ENCODE measurements at places on chromosomes 11 and 22.
A peak's percentile ranks its signal among the peaks of the same experiment; 100 is the strongest.

DNA sequence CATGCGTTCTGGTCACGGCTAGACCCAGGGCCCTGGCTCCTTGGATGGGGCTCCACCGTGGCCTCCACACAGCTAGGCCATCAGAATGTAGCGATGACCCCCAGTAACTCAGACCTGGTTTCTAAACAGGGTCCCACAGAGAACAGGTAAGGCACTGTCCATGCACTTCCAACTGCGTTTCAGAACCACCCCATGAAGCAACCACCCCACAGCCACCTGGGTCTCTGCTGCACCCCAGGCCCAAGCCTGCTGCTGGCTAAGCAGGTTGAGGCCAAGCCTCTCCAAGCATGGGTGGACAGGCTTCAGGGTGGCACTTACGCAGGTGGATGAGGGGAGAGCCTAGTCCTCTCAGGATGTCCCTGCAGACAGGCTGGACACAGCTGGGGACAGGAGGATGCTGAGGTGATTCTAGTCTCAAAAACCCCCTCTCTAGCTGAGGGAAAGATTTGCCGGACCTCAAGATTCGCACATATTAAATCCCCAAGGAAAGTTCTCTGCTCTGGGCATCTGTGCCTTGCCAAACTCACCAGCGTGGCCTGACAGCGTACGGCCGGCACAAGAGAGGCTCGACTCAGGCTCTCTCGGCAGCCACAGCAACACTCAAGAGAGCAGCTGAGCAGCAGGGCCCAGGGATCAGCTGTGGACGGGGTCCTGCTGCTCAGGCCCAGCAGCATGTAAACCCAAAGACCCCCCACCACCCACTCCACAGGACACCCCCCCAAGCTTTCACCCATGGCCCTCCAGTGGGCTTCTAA is 141.6 kb downstream of the CRYBB2 start:
- DNase-seq = no peak

DNA sequence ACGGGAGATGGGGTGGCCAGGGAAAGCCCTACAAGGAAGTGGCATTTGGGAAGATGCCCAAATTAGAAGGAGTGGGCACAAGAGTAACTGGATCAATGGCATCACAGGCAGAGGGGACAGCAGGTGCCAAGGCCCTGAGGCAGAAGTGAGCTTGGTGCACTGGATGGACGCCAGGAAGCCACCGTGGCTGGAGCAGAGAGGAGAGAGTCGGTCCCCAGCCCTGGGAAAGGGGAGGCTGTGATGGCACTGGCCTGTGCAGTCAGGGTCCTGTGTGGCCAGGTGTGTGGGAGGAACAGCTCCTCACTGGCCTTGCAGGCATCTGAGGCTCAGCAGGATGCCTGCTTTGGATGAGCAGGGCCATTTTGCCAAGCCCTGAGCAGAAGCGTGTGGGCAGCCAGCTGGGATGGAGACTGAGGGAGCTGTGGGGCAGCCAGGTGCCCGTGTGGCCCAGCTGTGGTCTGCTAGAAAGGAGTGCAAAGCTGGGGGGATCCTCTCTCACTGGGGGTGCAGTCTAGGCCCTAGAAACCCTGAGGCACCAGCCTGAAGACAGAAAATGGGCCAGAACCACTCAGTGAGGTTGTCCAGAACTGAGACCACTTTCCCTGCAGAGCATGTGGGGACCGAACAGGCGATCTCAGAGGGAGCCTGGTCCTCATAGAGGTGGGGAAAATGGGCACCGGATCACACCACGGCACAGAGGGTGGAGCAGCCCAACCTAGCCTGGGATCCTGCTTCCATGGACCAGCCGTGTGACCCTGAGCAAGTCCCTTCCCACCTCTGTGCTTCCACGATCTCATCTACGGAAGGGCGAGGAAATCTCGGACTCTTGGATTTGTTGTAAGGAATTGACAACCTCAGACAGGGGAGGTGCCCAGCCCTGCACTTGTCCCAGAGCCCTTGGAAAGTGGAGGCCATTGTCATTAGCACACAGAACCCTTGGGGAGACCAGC is 78.6 kb upstream of the RTL6 start:
- no peak for DNase-seq

DNA sequence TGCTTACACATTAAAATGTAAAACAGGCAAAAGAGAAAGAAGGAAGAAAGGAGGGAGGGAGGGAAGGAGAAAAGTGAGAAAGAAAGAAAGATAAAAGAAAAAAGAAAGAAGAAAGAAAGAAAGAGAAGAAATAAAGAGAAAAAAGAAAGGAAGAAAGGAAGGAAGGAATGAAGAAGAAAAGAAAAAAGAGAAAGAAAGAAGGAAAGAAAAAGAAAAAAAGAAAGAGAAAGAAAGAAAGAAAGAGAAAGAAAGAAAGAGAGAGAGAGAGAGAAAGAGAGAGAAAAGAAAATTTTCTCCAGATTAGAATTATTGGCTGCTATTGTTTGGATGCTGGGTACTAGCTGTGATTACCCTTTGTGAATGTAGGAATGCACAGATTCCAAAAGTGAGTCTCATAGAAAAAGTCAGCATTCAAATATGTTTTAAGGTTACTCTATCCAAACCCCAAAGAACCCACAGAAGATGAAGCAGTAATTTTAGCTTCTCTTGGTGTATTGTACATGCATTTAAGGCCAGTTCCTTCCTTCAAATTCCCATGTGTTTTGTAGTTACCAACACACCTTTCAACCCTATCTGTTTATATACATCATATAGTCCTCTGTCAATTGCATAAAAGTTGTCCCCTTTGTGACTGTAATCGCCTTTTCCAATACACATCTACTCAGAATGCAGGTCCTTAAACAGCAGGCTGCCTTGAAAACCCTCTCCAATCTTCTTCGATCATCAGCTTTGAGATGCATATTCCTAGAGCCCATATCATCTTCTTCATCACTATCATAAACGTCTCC is 789 bp upstream of the FAM111A start:
- DNase-seq = no peak

DNA sequence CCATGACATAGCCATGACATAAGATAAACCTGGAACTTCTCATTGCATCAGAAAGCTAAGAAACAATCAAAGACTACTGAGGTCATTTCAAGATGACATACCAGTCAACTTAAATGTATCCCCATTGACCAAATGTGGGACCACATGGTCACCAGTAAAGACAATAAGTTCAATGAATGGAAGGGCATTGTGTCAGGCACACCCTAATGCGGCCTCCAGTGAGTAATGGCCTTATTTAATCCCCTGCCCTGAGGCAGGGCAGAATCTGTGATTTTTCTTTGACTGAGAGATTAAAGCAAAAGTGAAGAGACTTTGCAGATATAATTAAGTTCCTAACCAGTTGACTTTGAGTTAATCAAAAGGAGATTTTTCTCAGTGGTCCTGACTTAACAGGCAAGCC is 17.3 kb upstream of the SYT8 start:
- DNase-seq = peak; percentile 55

GRCh38 chr11:1778141-1778911 is 14.6 kb upstream of the CTSD start:
- no peak for DNase-seq

DNA sequence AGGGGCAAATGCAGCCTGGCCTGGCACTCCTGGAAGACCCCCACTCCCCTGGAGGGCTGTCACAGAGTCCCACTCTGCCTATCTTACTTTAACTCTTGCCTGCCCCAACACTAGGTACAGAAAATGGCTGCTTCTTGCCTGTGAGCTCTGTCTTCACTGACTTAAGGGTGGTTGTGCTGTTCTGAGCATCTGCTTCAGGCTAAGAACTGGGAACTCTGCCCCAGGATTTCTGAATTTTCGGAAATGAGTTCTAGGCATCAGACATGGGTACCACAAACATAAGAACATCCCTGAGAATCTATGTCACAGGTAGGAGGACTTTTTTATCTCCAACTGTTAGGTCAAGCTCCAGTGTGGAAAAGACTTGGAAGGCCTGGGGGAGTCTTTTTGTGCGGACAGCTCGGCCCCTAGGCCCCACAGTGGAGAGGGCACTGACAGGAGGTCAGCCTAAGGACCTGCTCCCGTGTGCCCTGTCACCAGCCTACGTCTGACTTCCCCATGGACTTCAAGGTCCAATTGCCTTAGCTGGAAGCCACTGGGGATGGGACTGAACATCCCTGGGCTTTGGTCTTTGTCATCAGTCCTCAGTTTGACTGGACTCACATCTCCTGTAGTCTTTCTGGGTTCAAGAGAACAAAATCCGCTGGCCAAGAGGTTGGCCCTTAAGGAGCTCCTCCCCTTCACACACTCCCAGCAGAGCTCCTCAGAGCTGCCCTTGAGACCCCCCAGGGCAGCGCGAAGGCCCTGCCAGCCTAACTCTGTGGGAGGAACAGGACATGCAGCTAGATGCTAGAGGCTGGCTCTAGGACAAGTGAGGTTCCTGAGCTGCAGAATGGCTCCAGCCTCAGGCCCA is 31.9 kb downstream of the PPP2R1B start:
- no peak for DNase-seq

DNA sequence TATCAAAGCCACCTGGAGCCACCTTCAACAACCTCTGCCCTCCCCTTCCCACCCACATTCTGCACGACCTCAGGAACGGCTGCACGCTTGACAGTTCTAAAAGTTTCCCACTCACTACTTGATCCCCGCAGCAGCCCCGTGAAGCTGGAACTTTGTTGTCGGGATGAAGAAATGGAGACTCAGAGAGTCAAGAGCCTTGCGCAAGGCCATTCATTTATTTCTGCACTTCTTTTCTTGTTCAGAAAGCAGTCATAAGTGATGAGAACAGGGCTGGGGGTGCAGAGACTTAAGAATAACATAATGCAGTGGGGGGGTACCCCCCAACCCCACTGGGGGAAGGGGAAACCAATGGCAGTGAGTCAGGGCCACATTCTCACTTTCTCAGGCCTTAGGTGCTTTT is 2.2 kb upstream of the ZFTA start:
- peak; percentile 22 for DNase-seq

GRCh38 chr11:15308840-15309239 is 194.1 kb downstream of the INSC start:
- DNase-seq = no peak

- peak; percentile 98 for DNase-seq
Observed at GRCh38 chr11:62599069-62599696, 2.5 kb downstream of the MTA2 start.

GRCh38 chr22:49775191-49775866 is 52.3 kb downstream of the BRD1 start:
- DNase-seq = no peak

- DNase-seq = no peak
Observed at GRCh38 chr22:47782328-47783075, 1020.1 kb downstream of the TBC1D22A start.

GRCh38 chr22:26476705-26477340 is 6.8 kb downstream of the HPS4 start:
- no peak for DNase-seq

DNA sequence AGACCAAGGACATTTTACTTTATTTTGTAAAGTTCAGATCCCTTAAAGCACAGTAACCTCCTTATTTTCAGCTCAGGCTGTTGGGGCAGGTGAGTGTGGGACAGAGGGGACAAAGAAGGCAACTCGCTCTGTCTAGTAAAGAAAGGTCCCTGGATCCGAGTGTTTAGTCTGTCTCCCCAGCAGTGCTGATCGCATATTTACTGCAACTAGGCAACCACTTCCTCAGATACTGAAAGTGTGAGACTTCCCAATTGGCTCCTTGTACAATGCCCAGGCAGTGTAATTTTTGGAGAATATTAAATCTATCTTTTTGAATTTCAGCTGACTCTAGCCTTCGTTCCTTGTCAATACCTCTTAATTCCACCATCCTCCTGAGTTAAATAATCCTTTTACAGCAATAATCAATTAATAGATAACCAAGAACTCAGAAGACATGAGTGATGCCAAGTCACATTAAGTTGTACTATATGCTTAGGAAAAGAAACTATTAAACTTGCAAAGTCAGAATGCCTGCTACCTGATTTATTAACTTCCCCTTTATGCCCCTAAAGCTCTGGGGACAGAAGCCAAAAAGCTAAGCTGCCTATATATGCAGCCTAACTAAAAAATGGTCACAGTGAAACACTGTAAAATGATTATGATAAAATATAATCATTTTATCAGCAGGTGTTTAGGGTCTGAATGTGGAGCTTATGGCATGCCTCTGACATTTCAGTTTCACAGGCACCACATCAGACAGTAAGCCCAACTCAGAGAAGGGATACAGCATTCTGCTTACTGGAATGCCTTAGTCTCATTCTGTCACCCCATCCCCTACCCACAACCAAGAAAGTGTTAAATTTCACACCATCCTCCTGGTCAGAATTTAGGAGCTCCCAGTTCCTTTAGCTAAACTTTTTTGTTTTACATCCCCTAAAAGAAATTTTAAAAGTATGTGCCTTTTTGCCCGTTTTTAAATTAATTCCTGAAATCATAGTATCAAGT is 138.7 kb downstream of the TRIM44 start:
- no peak for DNase-seq

GRCh38 chr11:59222464-59223060 is 9.8 kb upstream of the MPEG1 start:
- no peak for DNase-seq

- no peak for DNase-seq
Observed at GRCh38 chr11:6251990-6252473, 7.6 kb upstream of the CCKBR start.

- DNase-seq = no peak
Observed at GRCh38 chr22:24843048-24843447, 37.0 kb downstream of the SGSM1 start.

GRCh38 chr11:134120143-134120850 is 51.4 kb downstream of the JAM3 start:
- DNase-seq = peak; percentile 81

GRCh38 chr11:119905162-119905561 is 176.2 kb upstream of the NECTIN1 start:
- no peak for DNase-seq

- DNase-seq = no peak
Observed at GRCh38 chr22:29593923-29594322, 9.5 kb upstream of the NF2 start.

- peak; percentile 70 for DNase-seq
Observed at GRCh38 chr22:31857247-31857646, 87.1 kb upstream of the YWHAH start.

- peak; percentile 63 for DNase-seq
Observed at GRCh38 chr11:20131788-20132666, 28.2 kb downstream of the DBX1 start.

GRCh38 chr22:26054841-26055605 is 114.2 kb upstream of the SEZ6L start:
- no peak for DNase-seq

GRCh38 chr22:36985211-36985889 is 33.9 kb downstream of the TST start:
- DNase-seq = peak; percentile 57

DNA sequence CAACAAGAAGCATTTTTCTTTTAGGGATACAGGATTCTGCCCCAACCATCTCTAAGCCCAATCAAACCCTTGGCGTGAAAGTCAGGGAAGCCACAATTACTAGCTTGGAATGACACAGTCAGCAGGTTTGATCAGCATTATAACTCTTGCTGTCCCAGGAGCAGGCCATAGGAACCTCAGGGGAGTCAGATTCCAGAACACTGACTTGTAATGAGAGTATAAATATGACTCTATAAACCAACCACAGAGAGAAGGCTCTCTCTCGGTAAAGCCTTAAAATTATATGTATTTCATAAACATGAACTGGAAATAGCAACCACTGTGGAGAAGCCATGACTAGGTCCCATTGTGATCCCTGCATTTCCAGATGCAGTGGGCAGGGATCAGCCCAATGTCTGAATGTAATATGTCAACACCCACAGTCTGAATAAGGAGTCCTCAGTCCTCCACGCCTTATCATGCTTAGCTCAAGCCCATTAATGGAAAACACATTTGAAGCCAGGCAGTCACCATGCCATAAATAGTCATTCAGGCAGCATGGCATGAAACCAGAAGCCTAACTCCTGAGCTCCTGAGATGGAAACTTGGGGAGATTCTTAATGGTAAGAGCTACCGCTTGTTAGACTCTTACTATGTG is 99.1 kb upstream of the MTNR1B start:
- DNase-seq = no peak
